ENCODE measurements at places on chromosomes 5 and 9.
A peak's percentile ranks its signal among the peaks of the same experiment; 100 is the strongest.

DNA sequence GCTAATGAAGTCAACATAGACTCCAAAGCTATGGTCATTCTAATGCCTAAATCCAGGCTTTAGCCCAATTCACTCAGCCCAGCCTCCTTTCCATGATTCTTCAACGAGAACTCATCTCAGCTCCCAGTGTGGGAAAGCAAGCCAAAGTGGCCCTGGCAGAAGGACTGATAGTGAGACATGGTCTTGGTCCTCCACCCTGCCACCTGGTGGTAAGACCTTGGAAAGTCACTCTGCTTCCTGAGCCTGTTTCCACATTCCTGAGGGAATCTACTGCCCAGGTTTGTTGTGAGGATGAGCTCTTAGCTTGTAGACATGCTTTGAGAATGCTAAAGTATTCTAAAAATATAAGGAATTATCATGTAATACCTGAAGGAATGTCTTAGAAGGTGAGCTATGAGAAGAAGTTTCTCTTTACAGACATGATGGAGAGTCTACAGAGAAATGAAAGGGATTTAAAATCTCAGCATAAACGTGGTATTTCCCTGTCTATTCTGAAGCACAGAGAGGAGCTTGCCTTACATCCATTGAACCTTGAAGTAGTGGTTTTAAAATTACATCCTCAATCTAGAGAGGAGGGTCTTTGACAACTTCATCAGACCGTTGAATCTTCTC lies 173.5 kb downstream of the TRIM32 start:
- peak; percentile 61 for DNase-seq

GRCh38 chr9:120109242-120109641 lies 470.7 kb downstream of the CDK5RAP2 start:
- peak; percentile 17 for DNase-seq

GRCh38 chr5:137836997-137837396 lies 30.7 kb upstream of the MYOT start:
- DNase-seq, result peak; percentile 32

DNA sequence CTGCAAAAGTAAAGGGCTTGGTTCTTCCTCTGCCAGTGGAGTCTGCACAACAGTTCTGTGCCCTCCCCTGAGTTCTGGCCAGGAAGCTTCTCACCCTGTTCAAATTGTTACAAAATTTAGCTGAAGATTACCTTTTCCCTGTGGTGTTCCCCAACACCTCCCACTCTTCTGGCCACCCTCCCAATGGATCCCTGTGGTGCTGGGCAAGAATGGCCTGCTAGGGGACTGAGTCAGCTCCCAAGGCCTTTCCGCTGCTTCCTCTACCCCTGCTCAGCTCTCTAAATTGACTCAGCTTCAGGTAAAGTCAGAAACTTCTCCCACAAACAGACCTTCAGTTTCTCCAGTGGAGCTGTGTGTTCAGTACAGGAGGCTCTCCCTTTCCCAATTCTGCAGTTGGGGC lies 186.0 kb downstream of the NR2F1-AS1 start:
- DNase-seq, result no peak

GRCh38 chr9:98755006-98755618 lies 41.2 kb downstream of the ANKS6 start:
- DNase-seq, result no peak

DNA sequence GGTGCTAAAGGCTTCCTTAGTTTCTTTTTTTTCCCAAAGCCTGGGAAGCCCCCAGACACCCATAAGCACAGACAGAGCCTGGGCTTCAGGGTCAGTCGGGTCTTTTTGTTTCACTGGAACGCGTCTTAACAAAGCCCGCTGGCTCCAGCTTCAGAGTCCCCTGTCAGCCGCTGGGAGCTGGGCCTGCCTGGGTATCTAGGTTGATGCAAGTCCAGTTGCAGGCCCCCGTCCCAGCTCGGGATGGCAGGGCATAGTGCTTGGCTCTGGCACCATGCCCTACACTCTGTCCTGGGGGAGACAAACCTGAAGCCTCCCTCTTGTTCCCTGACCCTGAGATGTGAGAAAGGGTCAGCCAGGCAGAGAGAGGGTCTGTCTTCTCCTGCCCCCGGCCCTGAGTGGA lies 14.5 kb downstream of the OLFM1 start:
- no peak for DNase-seq

GRCh38 chr9:26662476-26662875 lies 230.1 kb downstream of the CAAP1 start:
- DNase-seq, result no peak

DNA sequence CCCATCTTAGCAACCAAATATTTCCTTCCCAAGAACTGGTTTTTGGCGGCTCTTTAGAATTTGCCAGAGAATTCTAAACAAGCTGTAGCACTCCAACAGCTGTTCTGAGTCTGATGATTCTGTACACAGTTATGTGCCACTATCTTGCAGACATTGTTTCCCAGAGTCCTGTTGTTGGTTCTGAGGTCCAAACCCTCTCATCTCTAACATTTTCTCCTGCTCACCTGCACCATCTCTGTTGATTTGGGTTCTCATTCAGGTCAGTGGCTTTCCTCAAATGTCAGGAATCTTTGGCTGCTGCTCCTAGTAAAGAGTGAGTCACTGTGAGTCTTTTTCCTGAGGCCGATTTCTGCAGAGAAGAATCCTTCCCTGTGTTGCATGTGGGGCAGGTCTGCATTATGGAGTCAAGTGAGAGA lies 50.0 kb downstream of the CAMSAP1 start:
- DNase-seq, result peak; percentile 19

DNA sequence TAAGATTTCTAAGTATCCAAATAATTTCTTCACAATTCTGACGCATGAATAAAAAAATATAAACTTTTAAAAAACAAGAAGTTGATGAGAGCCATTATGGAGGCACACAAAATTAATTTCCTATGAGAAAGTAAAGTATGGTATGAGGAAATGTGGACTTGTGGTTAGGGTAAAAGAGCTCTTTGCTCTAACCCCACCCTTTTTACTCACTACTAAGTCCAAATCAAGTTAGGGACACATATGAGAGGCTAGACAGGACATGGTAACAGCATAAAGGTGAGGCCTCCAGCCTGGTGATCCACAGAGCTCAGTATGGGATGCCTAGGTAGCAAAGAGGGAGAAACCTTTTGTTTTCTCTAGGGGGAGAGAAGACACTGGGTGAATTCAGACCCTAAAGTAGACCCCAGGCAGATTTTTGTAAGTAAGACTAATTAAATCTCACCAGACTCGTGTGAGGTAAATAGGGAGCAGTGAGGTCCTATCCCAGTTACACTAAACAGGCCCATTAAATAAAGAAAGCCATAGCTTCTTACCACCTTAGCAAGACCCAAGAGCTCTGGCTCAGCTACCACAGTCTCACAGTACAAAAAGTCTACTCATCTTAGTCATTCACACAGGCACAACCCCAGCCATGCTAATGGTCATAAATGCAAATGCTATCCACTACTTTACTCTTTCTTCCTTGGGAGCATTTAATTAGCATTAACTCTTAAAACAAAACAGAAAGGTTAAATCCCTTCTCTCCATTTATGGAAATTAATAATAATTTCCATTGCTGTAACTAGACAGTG lies 42.6 kb downstream of the MLLT3 start:
- no peak for DNase-seq

DNA sequence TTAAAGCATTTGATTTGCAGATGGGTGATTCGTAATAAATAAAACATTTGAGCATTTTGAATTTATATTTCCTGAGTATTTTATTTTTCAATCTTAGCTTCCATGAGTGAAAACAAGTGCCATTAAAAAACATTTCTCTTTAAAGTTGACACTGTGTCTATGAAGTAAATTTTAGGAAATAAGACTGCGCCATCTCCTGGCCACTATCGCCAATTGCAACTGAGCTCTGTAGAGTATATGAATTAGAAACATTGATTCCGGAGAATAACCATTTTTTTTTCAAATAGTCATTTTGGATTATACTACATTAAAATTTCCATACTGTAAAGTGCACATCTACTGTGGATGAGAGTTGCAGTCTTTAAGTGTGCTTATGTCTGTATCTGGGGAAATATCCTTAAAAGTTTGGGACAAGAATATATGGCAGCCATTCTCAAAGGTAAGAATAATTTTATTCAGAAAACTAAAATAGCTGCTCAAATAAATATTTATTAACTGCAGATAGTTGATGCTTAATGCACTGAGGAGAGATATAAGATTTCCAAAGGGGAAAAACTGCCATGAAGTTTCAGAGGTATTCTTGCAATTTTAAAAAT lies 5.9 kb downstream of the DMRTA1 start:
- peak; percentile 16 for DNase-seq

Measured in fibroblast of skin of right biceps (primary cell).